Osteocyte (in vitro differentiated cells): ENCODE measurements at places on chromosomes 2 and 18.

- no peak overlapping the region for H3K4me3 ChIP-seq
- H3K36me3 ChIP-seq = no peaks in the 10 kb centered on the region
- peaks cover 4% of the 10 kb centered on the region for H3K27me3 ChIP-seq
- H3K4me1 ChIP-seq = peaks cover 18% of the 10 kb centered on the region
- H3K27ac ChIP-seq = no peak overlapping the region
- DNase-seq = no peak
Observed at GRCh38 chr18:47999801-48000248, 69.4 kb upstream of the SMAD2 start.

DNA sequence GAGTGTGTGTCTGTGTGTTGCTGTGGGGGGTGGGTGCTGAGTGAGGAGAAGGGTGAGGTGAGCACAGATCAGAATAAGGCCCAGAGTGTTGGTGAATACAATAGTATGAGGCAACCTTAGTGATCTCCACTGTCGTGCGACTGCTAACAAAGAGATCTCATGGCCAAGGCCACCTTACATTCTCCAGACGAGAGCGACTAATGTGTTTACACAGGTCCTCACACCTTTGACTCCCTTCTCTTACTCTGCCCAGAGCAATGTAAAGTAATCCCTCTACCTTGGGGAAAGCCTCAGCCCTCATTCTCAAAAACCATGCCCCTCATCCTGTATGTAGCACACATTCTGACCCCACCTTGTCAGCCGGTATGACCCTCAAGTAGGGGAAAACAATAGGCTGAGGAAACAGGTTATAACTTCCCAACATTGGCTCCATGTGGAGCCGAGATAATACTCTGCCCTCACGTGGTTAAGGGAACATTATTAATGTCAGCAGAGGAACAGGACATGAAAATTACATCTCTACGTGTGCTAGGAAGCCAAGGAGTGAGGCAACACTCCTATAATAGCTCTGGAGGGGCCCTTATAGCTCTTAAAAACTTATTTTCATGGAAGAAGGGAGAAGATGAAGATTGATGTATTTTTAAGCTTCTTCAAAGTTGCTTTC lies 323.0 kb upstream of the NT5C1B start:
- H3K27ac ChIP-seq = peak overlapping the region; percentile 92
- H3K4me3 ChIP-seq = no peak overlapping the region
- no peak for DNase-seq
- no peaks in the 10 kb centered on the region for H3K36me3 ChIP-seq

GRCh38 chr2:65096948-65097347 lies 33.0 kb downstream of the RAB1A start:
- H3K4me3 ChIP-seq = no peak overlapping the region
- H3K27ac ChIP-seq = no peak overlapping the region
- no peak for DNase-seq
- no peaks in the 10 kb centered on the region for H3K4me1 ChIP-seq
- no peaks in the 10 kb centered on the region for H3K27me3 ChIP-seq

DNA sequence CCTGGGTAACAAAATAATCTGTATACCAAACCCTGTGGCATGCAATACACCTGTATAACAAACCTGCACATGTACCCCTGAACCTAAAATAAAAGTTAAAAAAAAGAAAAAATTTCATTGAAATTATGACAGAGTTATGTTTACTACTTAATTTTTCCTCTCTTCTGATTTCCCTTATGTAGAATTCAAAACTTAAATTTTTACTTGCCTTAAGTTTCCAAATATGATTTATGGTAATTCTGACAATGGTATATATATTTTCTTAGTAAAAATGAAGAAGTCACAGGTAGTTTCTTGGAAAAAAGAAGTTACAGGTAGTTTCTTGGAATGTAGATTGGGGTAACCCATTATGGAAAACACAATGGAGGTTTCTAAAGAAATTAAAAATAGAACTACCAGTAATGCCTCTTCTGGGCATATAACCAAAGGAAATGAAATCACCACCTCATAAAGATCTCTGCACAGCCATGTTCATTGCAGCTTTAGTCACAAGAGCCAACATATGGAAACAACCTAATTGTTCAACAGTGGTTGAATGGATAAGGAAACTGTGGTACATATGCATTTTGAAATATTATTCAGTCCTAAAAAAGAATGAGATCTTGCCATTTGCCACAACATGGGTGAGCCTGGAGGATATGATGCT lies 164.9 kb downstream of the BABAM2 start:
- H3K4me1 ChIP-seq = peaks cover 5% of the 10 kb centered on the region
- no peak overlapping the region for H3K27ac ChIP-seq
- DNase-seq = no peak
- H3K4me3 ChIP-seq = no peak overlapping the region
- no peaks in the 10 kb centered on the region for H3K27me3 ChIP-seq

GRCh38 chr2:232839411-232840079 lies 30.5 kb upstream of the SNORC start:
- peaks cover 52% of the 10 kb centered on the region for H3K36me3 ChIP-seq
- H3K27me3 ChIP-seq = no peaks in the 10 kb centered on the region
- H3K4me3 ChIP-seq = no peak overlapping the region
- no peak overlapping the region for H3K27ac ChIP-seq
- no peak for DNase-seq
